ENCODE measurements at places on chromosomes 5 and 9.

- DNase-seq = no peak
Measured at GRCh38 chr9:121771851-121772599, 120.6 kb downstream of the DAB2IP start.

- no peak for DNase-seq
Measured at GRCh38 chr9:28234894-28235277, 661.6 kb upstream of the C9orf72 start.

DNA sequence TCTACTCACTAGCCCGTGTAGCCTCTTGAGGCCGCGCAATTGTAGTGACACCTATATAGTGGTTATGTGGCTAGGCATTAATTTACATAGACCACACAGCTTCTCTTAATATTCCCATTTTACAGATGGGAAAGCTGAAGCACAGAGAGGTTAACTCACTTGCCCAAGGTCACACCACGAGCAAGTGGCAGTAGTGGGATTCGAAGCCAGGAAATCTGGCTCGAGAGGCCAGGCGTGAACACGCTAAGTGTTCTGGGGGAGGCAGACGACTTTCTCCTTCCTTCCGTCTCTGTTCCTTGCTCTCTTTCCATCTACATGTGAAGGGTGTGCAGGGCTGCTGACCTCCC, 49.8 kb upstream of the IER5L start:
- DNase-seq = no peak

DNA sequence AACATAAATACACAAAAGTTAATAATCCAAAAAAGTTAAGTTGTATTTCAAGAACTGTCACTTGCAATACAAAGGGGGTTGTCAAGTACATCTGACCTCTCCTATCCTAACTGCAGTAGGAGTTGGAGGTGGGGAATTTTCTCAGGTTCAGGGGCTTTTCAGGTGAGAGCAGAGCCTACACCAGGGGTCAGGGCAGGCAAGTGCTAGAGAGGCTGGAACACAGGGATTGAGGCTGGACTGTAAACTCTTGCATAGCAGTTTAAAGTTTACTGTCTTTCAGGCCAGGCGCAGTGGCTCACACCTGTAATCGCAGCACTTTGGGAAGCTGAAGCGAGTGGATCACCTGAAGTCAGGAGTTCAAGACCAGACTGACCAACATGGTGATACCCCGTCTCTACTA, 25.4 kb upstream of the RASGRF2 start:
- DNase-seq = no peak

DNA sequence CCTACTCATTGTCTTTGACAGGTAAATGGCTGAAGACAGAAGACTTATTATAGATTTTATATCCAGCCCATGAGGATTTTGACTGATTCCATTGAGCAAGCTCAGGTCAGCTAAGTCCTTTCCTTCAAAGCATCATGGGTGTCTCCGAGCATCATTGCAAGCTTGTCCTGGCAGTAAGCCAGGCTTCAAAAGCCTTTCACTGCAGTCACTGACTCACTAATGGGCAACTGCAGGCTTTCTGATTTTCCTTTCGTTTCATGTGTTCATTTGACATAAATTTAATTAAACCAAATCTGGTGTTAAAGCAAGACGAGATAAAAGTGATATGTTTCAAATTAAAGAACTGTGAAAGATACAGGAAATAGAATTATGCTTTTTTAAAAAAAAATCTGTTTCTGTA, 426.2 kb downstream of the ANXA1 start:
- DNase-seq = no peak

All from activated T-helper 1 cell treated with Interleukin-2 at 50 U/mL for 16 hours (primary cell).